ENCODE measurements at places on chromosomes 3 and 15.

DNA sequence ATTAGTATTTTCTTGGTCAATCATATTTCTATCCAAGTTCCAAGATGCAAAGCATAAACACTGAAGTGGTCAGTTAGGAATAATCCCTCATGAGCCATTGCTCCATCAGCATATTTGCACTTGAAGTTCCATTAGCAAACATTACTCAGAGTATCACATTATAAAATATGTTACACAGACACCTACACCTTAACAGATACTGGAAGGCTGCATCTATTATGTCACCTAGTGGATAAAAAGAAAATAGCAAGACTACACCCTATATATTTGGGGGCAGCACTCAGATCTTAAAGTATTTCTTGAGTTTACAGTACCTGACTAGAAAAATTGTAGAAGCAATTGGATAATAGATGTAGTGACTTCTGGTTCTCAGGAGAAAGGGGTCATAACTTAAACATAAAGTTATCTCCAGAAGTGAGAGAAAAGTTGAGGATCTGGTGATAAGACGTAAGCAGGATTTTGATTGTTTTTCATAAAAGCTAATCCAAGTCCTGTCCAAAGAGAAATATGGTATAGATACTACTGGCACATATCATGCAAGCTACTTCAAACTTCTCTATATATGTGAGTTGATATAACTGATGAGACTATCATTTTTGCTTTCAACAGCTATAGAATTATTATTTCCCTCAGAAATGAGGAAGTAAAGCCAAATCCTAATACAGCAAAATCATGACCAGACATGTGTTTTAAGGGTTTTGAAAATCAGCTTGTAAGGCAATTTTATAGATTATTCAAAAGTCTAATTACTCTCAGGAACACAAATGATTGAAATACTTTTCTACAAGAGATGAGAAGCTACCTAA, 422.2 kb downstream of the GBE1 start:
- no peak for DNase-seq

GRCh38 chr3:4739289-4740236, 239.7 kb upstream of the BHLHE40 start:
- DNase-seq, result peak; percentile 97

DNA sequence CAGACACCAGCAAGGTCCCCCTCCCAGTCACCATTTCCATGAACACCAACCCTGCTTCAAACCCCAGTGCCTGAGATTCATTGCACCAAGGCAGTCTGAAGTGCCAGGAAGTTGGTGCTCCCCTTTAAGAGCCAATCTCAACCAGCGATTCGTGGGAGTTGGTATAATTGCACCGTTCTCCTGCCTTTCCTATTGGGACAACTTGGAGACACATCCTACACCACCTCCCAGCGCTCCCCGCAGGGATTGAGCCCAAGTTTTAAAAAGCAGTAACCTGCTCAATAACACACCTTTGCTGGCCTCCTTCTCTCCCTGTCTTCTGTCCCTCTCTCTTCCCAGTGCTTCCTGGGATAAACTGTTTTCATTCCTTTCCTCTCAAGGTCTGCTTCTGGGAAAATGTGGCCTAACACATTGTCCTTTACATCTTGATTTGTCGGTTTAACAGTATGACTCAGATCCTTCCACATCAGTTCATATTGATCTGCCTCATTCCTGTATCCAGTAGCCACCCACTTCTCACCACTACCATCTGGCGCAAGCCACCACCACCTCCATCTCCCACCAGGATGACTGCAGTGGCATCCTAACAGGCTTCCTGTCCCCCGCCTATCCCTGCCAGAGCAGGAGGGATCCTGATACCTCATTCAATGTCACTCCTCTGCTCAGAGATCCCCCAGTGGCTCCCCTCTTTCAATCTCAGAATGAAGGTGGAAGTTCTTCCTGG, 37.8 kb upstream of the HRH1 start:
- no peak for DNase-seq

DNA sequence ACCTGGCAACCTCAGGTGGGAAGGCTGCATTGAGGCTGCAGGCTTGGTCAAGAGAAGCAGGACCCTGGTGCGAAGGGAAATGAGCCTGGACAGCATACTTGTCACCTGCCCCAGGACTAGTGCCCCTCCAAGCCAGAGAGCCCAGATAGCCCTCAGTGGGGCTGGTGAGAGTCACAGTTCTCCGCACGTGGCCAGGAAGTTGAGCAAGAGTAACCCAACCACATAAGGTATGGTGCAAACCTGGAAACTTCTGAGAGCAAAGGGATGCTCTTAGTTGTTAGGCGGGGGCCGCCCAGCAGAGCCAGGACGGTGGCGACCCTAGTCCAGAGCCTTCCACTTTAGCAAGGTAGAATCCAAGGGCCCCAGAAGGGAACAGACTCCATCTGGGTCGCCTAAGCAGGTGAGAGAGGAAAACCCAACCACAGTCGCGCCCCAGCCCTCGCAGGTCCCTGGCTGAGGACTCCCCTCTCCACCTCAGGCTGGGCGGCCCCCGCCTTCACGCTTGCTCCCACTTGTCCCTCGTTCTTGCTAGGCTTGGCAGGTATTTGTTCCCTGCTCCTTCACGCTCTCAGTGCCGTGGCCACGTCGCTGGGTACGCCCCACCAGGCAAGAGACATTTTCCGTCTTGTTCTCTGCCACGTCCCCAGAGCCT, 1.1 kb upstream of the VPS18 start:
- no peak for DNase-seq

DNA sequence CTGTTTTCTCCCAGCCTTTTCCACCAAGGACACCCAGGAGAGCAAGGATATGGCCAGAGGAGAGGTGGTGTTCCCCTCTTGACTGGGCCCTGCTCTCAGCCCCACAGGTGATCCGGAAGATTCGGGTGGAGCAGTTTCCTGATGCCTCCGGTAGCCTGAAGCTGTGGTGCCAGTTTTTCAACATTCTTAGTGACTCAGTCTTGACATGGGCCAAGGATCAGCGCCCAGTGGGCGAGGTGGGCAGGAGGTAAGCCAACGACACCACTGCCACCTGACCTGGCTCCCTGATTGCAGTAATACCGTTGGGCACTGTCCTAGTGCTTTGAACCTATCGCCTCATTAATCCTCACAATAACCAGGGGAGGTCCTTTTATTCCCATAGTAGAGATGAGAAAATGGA, 25.3 kb upstream of the SLC28A1 start:
- no peak for DNase-seq

DNA sequence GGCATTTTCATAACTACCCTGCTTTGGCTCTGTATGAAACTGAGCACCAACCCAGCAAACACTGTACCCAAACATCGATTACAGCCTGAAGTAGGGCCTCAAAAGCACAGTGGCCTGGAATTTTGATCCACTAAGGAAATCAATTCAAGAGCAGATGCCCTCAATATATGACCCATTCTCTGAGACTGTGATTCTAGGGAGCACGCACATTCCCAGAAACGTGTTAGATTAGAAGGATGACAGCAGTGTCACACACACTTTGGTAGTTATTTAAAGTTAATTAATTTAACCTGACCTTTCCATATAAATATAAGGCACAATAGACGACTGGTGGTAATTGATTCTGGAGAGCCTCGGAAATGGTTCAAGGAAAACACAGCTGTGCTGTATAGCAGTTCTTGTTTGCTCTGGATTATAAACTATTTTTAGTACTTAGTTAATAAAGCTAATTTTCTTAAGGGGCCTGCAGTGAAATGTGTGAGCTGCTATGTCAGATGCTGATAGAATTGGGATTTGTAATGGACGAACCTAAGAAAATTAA, 126.3 kb upstream of the ZNF385D start:
- DNase-seq, result no peak

DNA sequence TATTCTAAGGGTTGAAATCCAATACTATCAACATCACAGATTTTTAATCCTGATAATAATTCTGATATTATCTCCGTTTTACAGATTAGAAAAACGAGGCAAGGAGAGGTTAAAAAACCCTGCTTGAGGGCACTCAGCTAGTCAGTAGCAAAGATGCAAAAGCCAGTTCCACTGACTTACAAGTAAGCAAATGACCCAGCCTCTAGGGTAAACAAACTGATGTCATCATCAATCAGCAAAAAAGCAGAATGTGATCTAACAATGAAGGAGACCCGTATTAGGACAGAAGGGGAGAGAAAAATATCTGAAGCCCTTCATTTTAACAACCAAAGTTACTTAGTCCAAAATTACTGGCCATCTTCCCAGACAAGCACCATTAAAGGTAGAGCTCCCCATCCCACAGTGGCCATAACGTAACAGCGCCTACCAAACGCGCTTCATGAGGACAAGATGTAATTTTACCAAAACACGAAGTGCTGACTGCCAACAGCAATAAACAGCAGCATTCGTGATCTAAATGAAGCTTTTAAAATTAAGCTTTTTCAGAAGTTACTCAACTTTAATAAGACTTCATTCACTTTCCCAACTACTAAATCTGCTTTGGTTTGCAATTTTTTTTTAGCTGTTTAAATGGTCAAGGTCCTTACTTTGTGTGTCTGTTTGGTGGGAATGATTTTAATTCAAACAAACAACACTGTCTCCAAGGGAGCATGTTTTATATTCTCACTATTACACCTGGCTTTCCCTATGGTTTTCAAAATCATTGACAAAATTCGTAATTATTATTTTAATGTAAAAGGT, 176.6 kb downstream of the OSBPL10 start:
- DNase-seq, result no peak

GRCh38 chr15:70672081-70672480, 91.3 kb downstream of the UACA start:
- peak; percentile 95 for DNase-seq

- no peak for DNase-seq
Measured at GRCh38 chr3:136694321-136694720, 57.9 kb downstream of the STAG1 start.

DNA sequence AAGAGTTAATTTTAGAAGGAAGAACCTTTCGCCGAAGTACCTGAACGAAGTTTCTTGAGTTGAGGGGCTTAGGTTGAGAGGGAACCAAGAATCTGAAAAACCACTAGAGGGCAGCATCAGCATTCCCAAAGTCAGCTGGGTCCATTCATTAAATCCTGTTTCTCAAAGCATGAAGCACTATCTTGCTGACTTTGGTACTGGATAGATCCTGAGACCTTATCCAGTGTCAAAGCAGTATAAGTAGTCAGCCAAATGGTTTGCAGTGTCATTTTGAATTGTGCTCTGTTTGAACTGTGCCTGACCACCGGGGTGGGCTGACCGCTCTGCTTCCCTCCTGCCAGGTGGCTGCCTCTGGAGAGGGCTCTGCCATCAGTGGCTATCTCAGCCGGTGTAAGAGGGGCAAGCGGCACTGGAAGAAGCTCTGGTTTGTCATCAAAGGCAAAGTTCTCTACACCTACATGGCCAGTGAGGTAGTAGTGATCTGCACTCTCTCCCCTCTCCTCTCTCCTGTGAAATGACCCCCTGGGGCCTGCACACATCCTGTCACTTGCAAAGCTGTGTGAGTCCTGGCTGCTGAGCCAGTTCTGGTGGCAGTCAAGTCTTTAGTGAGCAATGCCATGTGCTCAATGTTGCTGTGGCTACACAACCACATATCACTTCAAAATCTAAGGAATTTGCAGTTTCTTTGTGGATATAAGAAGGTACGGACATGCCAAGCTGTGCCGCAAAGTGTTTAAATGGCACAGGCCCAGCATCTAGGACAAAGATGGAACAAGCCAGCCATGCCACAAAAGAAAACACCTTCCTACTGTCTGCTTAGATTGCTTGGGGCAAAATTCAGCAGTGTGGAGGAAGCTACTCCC, 21.4 kb upstream of the NR2C2 start:
- peak; percentile 28 for DNase-seq

DNA sequence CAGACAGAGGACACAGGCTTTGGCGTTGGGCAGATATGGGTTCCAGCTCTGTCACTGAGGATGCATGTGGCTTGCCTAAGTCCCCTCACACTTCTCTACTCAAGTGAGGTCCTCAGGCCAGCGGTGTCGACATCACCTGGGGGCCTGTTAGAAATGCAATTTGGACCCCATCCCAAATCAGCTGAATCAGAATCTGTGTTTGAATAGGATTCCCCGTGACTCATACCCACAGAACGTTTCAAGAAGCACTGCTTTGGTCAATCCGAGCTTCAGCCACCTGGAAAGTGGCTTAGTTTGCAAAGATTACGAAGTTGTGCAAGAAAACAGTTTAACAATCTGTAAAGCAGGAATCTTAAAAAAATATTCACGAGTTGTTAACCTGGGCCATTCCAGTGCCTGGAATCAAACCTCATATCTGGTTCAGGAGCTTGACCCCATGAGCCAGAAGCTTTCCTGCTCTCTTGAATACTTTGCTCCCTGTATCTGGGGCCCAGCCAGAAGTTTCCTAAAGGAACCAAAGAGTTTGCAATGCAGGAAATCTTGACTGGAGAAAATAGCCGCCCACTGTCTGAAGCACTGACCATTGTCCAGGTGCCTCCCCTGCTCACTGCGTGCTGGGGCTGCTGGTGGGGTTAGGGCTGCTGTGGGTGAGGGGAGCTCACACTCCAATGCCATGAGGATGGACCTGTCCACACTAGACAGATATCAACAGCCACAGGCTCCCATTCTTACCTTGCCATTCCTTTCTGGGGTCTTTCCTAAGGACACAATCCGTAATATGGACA, 208.5 kb upstream of the LINGO1 start:
- no peak for DNase-seq

GRCh38 chr3:58588030-58588614, 10.9 kb upstream of the FAM107A start:
- DNase-seq, result no peak

GRCh38 chr3:40653001-40653400, 128.2 kb downstream of the ZNF621 start:
- no peak for DNase-seq

- no peak for DNase-seq
Measured at GRCh38 chr3:42078677-42079076, 12.5 kb upstream of the TRAK1 start.

- DNase-seq, result no peak
Measured at GRCh38 chr3:115922681-115923347, 299.5 kb downstream of the GAP43 start.

- DNase-seq, result peak; percentile 27
Measured at GRCh38 chr3:153443961-153444360, 281.9 kb downstream of the RAP2B start.

DNA sequence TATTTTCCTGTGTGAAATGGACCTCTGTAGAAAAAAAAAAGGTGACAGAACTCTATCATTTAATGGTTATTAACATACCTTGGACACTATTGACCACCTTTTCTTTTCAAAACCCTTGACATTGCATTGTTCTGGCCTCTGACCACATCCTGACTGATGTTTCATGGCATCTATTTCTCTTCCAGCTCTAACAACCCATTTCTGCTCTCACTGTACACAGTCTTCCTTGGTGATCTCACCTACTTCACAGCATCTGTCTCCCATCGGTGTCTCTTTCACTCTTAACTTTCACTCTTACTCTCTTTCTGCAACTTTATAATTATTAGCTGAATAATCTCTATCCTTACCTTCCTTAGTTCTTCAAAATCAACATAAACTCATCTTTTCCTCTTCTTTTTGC, 217.4 kb upstream of the CD96 start:
- no peak for DNase-seq

GRCh38 chr3:191298846-191299245, 30.3 kb upstream of the CCDC50 start:
- DNase-seq, result no peak

All from MV-4-11 (cell line).